ENCODE measurements at places on chromosomes 6 and 20. TPM values are rescaled to one million over a fixed set of nuclear protein-coding genes. Genes with fewer than 3 reads are reported as not detected.

HM13 gene
- 25.7 TPM for total RNA-seq

ERVFRD-1 gene
- total RNA-seq = not detected

PTGIS gene
- total RNA-seq = 0.54 TPM

OR2B3 gene
- total RNA-seq = not detected

C20orf202 gene
- total RNA-seq = not detected

Data from Daoy (cell line).